ENCODE measurements at places on chromosomes 4 and X. TPM values are rescaled to one million over a fixed set of nuclear protein-coding genes. Genes with fewer than 3 reads are reported as not detected.

The NDP gene
- total RNA-seq = 0.28 TPM

The RNF175 gene
- not detected for total RNA-seq

DNA sequence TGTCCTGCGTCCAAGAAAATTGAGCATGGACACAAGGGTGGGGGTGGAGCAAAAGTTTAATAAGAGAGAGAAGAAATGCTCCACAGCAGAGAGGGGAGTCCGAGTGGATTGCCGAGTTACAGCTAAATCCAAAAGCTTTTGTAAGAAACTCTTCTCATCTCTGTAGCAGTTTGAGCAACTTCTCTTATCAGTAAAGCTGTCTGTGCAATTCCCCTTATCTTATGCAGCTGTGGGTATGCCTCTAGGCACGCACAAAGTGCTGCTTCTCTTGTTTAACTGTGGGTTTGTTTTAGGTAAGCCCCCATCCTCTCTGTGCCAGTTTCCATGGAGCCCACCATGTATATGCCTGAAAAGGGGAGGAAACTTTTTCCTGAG, 44.8 kb downstream of the HMGB2 start:
- no peaks in the 10 kb centered on the region for H3K4me1 ChIP-seq
- H3K27ac ChIP-seq = no peak overlapping the region
- DNase-seq = peak; percentile 16
- H3K27me3 ChIP-seq = no peaks in the 10 kb centered on the region
- H3K4me3 ChIP-seq = no peak overlapping the region
- H3K36me3 ChIP-seq = no peaks in the 10 kb centered on the region

DNA sequence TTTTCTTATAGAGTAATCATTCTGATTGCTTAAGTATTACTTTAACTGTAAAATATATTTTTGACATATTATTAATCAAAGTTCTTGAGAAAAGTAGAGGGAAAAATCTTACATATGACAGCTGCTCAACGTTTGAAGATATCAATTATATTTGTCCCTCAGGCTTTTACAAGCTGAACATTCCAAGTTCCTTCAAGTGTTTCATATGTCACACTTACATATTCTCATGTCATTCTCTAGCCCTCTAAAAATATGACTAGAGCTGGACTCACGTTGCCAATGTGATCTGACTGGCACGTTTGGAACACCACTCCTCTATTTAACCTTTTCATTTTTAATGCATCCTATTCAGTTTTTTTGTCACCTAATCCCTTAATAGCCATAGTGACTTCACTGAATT, 492.9 kb downstream of the PCDH18 start:
- no peak overlapping the region for H3K4me3 ChIP-seq
- no peak overlapping the region for H3K27ac ChIP-seq
- DNase-seq = no peak
- H3K4me1 ChIP-seq = no peaks in the 10 kb centered on the region
- no peaks in the 10 kb centered on the region for H3K36me3 ChIP-seq

GRCh38 chr4:85870298-85871083, 395.5 kb downstream of the ARHGAP24 start:
- H3K4me1 ChIP-seq = peaks cover 5% of the 10 kb centered on the region
- no peaks in the 10 kb centered on the region for H3K36me3 ChIP-seq
- DNase-seq = no peak
- no peak overlapping the region for H3K27ac ChIP-seq

Data from IMR-90 (cell line).